ENCODE measurements at places on chromosomes 2 and 18. TPM values are rescaled to one million over a fixed set of nuclear protein-coding genes. Genes with fewer than 3 reads are reported as not detected.

Gene TUBB8B
- total RNA-seq = not detected

Gene GAD1
- total RNA-seq = 3.1 TPM

Gene SESTD1
- 16.0 TPM for total RNA-seq

Gene TUBA4A
- 240 TPM for total RNA-seq

Gene RAB27B
- 0.14 TPM for total RNA-seq

Gene PAX8
- 1.3 TPM for total RNA-seq

Gene RSAD2
- 2.7 TPM for total RNA-seq

Gene AKAIN1
- not detected for total RNA-seq

Gene PSD4
- total RNA-seq = 137 TPM

Gene VIL1
- not detected for total RNA-seq

Gene ADD2
- 18.3 TPM for total RNA-seq
